ENCODE measurements at places on chromosomes 13 and 19. TPM values are rescaled to one million over a fixed set of nuclear protein-coding genes. Genes with fewer than 3 reads are reported as not detected.
A peak's percentile ranks its signal among the peaks of the same experiment; 100 is the strongest.

DNA sequence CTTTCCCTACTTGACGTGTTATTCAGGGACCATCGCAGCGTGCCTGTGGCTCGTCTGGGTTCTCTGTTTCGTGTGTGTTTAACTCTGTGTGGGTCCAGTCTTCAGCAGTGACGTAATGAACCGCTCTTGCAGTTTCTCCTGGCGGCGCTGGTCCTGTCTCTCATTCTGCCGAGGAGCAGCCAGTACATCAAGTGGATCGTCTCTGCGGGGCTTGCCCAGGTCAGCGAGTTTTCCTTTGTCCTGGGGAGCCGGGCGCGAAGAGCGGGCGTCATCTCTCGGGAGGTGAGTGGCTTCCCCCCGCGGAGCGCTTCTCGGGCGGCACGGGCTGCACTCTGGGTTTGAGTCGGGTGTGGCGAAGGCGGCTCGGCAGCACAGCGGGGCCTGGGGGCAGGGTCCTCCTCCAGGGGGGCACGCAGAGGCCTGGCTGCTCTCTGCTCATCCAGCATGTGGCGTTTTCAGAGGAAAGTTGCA, 36.3 kb upstream of the TFDP1 start:
- DNase-seq = peak; percentile 85

DNA sequence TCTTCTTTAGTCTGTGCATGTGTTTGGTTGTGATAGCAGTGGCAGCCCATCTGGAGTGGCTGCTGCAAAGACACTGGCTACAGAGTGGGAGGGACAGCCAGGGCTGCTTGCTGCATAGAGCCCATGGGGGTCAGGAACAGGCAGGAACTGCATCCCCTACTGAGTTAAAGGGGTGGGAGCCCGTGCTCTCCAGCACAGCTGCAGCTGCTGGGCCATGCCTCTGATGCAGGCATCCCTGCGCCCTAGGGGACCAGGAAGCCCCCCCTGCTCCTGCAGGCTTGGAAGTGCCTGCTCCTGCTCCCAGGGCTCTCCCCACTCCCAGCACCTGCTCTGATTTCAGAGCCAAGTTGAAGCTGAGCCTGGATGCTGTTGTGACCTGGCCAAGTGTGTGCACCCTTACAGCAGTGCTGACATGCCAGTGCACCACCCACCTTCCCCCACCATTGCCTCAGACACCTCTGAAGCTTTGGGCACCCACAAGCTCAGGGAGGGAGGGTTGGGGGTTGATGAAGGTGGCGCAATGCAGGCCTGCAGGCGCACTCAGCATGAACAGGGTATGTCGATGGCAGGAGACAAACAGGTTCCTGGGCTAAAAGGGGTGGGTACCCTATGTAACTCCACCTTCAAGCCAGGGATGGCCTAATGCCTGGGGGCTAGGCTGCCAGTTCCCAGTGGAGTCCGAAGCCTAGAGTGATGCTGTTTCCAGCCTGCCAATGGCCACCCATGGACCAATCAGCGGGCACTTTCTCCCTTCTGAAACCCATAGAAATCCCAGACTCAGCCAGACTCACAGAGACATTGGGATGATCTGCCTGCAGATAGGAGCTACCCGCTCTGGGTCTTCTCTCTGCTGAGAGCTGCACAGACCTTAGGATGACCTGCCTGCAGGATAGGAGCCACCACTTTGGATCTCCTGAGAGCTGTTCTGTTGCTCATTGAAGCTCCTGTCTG, 919.9 kb upstream of the MIR17HG start:
- DNase-seq = no peak

DNA sequence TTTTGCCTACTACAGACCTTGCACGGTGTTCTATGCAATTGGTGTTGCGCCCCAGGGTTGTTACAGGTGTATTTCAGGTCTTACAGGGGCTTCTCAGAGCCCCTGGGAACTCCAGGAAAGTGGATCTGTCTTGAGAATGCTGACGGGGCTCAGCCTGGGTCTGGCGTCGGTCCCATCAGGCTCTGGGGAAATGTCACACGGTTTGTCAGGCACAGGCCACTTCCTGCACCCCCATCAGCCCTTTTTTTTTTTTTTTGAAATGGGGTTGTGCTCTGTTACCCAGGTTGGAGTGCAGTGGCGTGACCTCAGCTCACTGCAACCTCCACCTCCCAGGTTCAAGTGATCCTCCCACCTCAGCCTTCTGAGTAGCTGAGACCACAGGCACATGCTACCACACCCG, 13.2 kb downstream of the CLEC4G start:
- no peak for DNase-seq

DNA sequence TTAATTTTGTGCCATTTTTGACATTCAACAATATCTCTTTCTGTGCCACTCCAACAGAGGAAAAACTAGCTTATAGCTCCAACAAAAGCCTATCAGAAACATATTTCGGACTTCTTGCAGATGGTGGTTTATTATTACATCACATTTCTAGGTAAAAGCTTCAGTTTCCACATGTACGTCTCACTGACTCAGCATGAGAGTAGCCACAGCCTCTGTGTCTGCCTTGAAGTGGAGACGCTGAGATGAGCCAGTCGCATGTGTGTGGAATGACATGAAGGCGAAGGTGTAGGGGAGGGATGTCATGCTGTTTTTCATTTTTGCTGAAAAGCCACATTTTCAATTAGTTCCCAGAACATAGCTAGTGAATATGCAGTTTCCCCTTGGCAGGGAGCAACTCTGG, 598.6 kb downstream of the EFNB2 start:
- no peak for DNase-seq

GRCh38 chr13:97413694-97414093, 20.3 kb upstream of the RAP2A start:
- no peak for DNase-seq

DNA sequence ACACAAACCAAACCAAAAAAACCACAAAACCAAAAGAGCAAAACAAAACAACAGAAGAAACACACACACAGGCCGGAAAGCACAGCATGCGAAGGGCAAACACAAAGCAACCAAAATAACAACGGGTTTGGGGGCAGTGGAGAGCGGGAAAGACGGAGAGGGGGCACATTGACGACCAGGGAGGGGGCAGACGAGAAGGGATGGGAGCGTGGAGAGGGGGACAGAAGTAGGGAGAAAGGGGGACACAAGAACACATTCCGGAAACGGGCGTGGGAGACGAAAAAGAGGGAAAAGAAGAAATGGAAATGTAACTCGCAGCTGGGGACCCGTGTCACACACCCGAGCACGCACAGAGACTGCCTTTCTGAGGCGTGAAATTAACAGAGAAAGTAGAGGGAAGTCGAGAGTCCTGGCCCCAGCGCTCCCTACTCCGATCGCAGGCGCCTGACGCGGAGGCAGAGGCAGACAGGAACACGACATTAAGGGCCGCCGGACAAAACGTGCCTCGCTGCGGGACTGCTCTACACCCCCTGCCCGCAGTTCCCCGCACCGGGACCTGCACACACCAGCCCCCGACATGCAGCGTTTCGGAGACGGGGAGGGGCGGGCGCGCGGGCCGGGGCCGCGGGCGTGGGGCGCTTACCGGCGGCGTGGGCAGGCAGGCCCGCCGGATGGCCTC, 652 bp downstream of the POU4F1 start:
- no peak for DNase-seq

- no peak for DNase-seq
Observed at GRCh38 chr19:54400913-54401312, 14.4 kb upstream of the TTYH1 start.

GRCh38 chr19:17862711-17863519, 3.2 kb downstream of the RPL18A start:
- no peak for DNase-seq

DNA sequence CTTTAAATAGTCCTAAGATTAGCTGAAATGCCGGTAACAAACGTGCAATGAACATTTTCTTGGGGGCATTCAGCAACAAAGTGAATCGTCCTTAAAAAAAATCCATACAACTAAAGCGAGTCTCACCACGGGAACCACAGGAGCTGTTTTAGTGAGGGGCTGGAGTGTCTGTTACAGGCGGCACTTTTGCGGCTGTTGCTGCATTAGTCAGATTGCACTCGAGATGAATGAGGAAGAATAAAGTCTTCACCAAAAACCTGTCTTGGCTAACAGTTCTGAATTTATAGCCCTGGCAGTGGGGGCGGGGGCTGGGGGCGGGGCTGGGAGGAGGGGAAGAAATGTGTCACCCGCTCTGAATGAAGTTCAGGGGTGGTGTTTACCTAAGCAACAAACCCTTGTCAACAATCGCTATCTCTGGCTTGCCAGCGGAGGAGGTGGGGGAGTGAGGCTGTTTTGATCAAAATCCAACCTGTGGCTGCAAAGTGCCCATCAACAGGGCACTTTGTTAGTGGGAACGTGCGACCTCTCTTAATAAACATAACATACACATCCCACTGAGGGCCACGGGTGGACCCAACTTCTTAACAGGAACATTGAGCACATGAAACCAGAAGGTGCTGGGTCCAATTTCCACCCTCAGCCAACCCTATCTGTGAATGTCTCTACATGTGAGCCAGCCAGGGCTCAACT, 44.5 kb downstream of the RFX2 start:
- no peak for DNase-seq

DNA sequence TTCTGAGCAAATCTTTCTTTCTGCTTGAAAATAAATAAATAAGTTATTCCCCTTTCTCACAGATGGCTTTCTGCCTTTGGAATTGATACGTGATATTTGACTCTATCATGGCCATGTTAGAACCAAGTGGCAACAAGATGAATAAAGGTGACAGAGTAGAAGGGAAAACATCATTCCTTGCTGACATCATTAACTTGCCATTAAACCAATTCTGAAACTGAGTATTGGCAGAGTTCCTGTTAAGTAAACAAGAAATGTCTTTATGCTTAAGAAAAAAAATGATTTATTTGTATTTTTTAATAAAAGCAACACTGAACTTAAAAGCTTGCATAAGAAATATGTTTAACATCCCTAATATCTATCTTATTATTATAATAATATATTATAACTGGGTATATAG, 828.1 kb downstream of the PCDH9 start:
- no peak for DNase-seq

DNA sequence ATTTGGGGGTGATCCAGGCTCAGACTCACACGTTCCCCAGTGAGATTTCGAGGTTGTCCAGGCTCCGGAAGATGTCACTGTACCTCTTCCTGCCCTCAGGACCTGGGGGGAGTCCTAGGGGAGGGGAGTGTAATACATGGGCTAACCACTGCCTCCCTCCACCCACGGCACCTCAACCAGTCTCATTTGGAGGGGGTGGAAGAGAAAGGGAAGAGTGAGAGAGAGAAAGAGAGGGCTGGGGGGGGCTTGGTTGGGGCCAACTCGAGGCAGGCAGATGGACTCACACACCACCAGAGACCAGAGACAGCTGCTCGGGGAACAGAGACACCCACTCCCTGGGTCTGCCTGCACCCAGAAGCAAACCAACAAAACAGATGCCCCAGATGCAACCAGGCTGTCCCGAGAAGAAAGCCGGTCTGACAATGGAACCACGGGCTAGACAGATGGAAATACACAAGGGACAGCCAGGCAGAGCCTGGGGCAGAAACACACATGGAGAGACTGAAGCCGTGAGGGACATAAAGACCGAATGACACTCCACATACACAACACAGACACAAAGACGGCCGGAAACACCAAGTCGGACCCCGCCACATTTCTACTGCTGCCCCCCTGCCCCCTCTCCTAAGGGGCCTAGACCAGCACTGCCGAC, 825 bp downstream of the GMIP start:
- no peak for DNase-seq

GRCh38 chr19:46602392-46603194, 1.5 kb downstream of the CALM3 start:
- DNase-seq = no peak

DNA sequence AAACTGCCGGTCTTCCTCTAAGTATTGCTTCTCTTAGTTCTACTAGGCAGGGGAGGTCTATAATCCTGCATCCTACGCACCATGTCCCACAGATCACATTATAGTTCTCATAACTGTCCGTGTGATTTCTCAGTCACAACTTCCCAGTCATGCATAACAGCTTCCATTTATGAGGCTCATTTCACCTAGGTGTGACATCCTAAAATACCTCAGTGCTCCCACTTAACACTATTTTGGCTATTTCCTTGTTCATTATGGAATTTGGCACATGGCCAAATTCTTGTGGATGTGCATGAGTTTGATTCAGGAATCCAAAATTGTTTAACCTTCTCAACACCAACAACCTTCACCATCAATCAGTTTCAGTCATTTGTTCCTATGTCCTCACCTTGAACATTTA, 989.9 kb downstream of the OLFM4 start:
- no peak for DNase-seq

- DNase-seq = no peak
Observed at GRCh38 chr13:98103531-98103930, 39.4 kb upstream of the FARP1 start.

DNA sequence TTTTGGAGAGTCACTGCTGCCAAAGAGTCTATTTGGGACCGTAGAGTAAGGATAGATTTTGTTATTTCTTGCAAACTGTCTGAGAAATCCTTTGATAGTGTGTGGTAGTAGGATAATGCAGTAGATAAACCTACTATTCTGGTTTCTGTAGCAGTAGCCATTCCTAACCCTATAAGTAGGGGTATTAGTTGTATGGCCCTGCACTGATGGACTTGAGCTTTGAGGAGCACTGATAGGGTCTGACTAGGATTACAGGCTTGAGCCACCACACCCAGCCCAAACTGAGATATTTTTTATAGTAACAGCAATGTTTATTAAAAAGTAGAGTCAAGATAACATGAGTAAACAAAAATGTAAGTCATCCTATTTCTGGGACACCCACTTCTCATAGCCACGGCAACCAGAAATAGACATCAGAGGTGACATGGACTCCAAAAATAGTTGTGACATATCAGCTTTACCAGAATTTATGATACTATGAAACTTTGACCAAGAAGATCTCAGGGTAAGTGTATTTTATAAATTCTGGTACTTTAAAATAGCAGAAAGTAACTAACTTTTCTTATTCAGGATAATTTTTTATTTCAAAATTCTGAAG, 479.1 kb downstream of the SUCLA2 start:
- no peak for DNase-seq

GRCh38 chr13:94239135-94239534, 240.3 kb downstream of the DCT start:
- DNase-seq = no peak

GRCh38 chr19:19285686-19286085, 12.6 kb upstream of the TM6SF2 start:
- no peak for DNase-seq

The CEACAM21 gene
- not detected for total RNA-seq

The FAM83E gene
- total RNA-seq = 1.1 TPM

The TNNT1 gene
- not detected for total RNA-seq

The KANK3 gene
- total RNA-seq = not detected

The ZNF844 gene
- 12.7 TPM for total RNA-seq

The PNMA8A gene
- 10.3 TPM for total RNA-seq

The CYP4F12 gene
- total RNA-seq = not detected

The PSG1 gene
- not detected for total RNA-seq

The HAUS8 gene
- total RNA-seq = 11.6 TPM

The IQCN gene
- total RNA-seq = 6.9 TPM

The NLRP5 gene
- total RNA-seq = not detected

All from osteocyte (in vitro differentiated cells).